Esophagus muscularis mucosa (tissue), 4 donors: ENCODE measurements at places on chromosomes 16 and 17. TPM values are rescaled to one million over a fixed set of nuclear protein-coding genes. Genes with fewer than 3 reads are reported as not detected.

The BICDL2 gene
- not detected for total RNA-seq

The ANKRD40CL gene
- total RNA-seq: 0.11 TPM

The CNTNAP4 gene
- total RNA-seq: 0.80 TPM

The GP2 gene
- total RNA-seq: not detected

The EDC4 gene
- 53.7 TPM for total RNA-seq

The KRT33B gene
- not detected for total RNA-seq

The CALB2 gene
- 1.7 TPM for total RNA-seq

GRCh38 chr16:9366048-9366969 is 274.9 kb downstream of the HAPSTR1 start:
- H3K36me3 ChIP-seq: no peaks in the 10 kb centered on the region
- no peaks in the 10 kb centered on the region for H3K27me3 ChIP-seq
- DNase-seq: peak; percentile 86
- H3K4me1 ChIP-seq: peaks cover 23% of the 10 kb centered on the region

- peaks cover 20% of the 10 kb centered on the region for H3K36me3 ChIP-seq
- peaks cover 26% of the 10 kb centered on the region for H3K4me1 ChIP-seq
- H3K27me3 ChIP-seq: no peaks in the 10 kb centered on the region
- H3K4me3 ChIP-seq: peak within 1 kb of the TSS; percentile 69
- H3K27ac ChIP-seq: peak within 1 kb of the TSS; percentile 88
These were observed at the start of gene COL1A1 for GRCh38 chr17:50201276-50201854. Gene COL1A1, minus strand, starts transcription at chr17:50201631. Its CDS starts 118 bp downstream, at chr17:50201513.

- DNase-seq: no peak
- H3K4me1 ChIP-seq: no peaks in the 10 kb centered on the region
- no peak overlapping the region for H3K27ac ChIP-seq
- no peak overlapping the region for H3K4me3 ChIP-seq
These were observed 532.8 kb downstream of the XYLT1 start for GRCh38 chr16:16938009-16938408.

GRCh38 chr17:7294614-7295153 is at the start of gene YBX2:
Gene YBX2, minus strand, starts transcription at chr17:7294639. Its CDS starts 139 bp downstream, at chr17:7294500.
- peaks cover 3% of the 10 kb centered on the region for H3K27me3 ChIP-seq
- DNase-seq: no peak
- H3K4me1 ChIP-seq: peaks cover 72% of the 10 kb centered on the region

DNA sequence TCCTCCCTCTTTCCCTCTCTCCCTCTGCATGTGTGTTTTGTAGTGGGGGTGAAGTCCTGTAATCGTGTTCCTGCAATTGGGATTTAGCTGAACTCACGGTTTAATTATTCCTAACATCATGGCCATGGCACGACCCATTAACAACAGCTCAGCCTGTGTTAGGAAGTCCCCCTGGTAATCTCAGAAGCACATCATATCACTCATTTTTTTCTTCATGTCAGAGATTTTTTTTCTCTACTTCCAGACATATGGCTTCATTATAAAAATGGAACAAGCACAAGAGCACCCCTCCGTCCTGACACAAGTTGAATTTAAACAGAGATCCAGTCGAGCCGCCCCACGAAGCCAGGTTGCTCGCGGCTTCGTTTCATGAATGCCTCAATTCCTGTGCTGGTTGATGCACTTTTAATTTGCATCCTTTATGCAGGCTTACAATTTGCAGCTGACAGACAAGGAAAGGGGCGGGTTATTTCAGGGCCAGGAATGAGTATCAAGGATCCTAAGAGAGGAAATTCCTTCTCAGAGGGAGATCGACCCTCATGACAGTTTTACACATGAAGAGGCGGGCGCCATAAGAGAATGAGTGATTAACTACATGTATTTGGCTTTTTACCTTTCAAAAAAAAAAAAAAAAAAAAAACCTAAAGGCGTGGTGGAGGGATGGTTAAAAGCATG is 192.9 kb downstream of the MAF start:
- peaks cover 20% of the 10 kb centered on the region for H3K27me3 ChIP-seq
- DNase-seq: no peak
- no peak overlapping the region for H3K4me3 ChIP-seq
- no peaks in the 10 kb centered on the region for H3K4me1 ChIP-seq
- no peak overlapping the region for H3K27ac ChIP-seq
- no peaks in the 10 kb centered on the region for H3K36me3 ChIP-seq

DNA sequence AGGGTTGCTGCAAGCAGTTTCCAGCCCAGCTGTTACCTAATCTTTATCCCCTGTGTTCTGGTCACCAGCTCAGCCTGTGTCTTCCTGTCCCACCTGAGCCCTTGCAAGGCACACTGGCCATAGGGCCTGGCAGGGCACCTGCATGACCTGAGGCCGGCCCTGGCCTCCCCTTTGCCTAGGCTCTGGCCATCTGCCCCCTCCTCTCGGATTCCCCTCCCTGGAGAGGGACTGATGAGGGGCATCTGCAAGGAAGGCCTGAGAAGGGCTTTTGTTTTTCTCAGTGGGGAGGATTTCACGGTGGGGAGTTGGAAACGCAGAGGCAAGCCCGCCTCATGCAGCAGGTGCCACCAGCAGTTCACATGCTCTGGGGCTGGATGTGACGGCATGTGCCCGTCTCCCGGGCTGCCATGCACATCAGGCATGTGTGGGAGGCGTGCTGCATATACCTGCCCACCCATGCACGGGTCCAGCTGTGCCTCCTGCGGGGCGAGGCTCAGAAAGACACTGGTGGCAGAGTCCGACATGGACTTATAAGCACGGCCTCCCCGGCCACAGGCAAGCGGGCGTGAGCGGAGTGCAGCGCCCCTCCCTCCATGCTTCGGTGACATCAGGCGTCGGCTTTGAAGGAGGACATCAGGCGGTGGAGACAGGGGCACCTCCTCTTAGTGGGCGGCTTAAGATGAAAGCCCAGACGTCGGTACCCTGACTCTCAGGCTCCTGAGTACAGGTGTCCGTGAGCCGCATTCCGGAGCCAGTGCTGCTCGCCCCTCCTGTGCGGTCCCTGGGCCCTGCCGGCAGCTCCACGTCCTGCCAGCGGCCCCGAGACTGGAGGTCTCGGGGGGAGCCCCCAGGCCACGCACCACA is 16.5 kb downstream of the ASPSCR1 start:
- no peak for DNase-seq
- no peaks in the 10 kb centered on the region for H3K27me3 ChIP-seq
- H3K4me3 ChIP-seq: no peak overlapping the region
- peaks cover 47% of the 10 kb centered on the region for H3K36me3 ChIP-seq

DNA sequence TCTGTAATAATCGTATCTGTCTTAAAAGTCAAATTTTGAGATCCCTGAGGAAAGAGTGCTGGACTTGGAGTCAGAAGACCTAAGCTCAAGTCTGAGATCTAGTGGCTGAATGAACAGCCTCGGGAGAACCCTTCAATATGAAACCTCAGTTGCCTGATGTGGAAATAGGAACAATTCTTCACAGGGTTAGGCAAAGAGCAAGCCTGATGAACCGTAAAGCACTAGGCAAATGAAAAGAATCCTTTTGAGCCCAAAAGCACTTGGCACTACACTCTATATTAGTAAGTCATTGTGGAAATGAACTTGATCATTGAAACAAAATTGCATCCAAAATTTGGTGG is 20.2 kb downstream of the TXNDC11 start:
- H3K36me3 ChIP-seq: peaks cover 80% of the 10 kb centered on the region
- no peaks in the 10 kb centered on the region for H3K27me3 ChIP-seq
- H3K27ac ChIP-seq: no peak overlapping the region
- peaks cover 18% of the 10 kb centered on the region for H3K4me1 ChIP-seq

GRCh38 chr16:14011001-14011400 is 60.1 kb upstream of the MRTFB start:
- H3K27me3 ChIP-seq: no peaks in the 10 kb centered on the region
- peaks cover 21% of the 10 kb centered on the region for H3K4me1 ChIP-seq
- H3K36me3 ChIP-seq: no peaks in the 10 kb centered on the region
- no peak overlapping the region for H3K4me3 ChIP-seq

GRCh38 chr17:29042679-29043538 is at the start of gene PIPOX:
Gene PIPOX, plus strand, starts transcription at chr17:29043141. Its CDS starts 85 bp downstream, at chr17:29043226.
- no peak within 1 kb of the TSS for H3K27ac ChIP-seq
- peaks cover 18% of the 10 kb centered on the region for H3K4me1 ChIP-seq
- no peak within 1 kb of the TSS for H3K4me3 ChIP-seq
- H3K27me3 ChIP-seq: no peaks in the 10 kb centered on the region
